Germinal center (tissue), 1 donor: ENCODE measurements at places on chromosomes 4 and X.

DNA sequence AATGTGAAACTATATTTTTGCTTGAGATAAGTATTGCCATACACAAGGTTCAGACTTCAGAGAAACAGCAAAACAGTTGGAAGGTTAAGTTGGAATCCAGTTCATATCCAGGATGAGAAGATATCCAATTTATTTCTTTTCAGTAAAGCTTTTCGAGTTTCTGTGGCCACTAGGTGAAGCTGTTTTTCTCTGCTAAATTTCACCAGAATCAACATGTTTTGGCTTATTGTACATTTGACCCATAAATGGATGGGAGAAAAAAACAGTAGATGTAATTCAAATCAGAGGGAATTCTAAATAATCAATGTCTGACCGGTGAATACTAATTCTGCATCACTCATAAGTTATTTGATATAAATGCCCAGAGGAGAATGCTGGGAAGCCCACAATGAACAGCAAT is 9.1 kb upstream of the METTL14 start:
- no peak for DNase-seq

GRCh38 chrX:23752740-23753415 is 9.8 kb upstream of the ACOT9 start:
- no peak for DNase-seq

GRCh38 chrX:136255541-136255940 is 4.3 kb upstream of the MAP7D3 start:
- no peak for DNase-seq

DNA sequence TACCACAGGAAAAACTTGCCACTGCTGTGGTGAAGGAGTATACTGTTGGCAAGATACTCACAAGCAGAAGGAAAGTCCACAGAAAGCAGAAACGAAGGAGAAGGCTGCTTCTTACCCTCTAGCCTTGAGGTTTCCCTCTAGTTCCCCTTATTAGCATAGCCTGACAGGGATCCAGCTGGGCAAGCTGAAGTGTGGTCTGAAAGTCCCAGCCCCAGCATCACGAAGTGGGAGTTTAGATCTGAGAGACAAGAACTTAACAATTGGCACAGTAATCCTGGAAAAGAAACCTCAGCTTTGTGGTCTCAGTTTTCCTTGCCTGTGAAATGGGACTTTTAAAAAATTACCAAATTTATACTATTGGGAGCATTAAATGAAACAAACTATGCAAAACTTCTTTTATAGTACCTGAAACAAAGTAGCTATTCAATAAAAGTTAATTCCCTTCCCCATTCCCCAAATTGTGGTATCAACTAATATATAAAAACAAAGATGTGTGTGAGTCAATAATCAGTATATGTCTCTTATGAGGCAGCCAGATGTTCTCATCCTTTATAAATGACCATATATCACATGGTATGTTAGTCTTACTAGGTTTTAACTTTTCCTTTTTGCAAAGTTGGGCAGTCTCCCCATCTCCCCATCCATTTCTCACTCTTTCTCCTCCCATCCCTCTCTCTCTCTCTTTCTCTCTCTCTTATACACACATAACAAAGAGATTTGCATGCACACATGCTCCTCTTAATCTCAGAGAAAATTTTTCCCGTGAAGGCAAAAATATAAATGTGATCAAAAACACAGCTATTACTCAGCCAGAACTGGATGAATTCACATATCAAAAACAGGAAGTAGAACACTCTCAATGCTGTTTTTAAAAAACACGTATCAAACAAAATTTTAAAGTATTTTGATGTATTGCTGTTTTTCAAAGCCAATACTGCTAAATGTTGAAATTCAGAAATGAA is 57.8 kb downstream of the SCFD2 start:
- no peak for DNase-seq

DNA sequence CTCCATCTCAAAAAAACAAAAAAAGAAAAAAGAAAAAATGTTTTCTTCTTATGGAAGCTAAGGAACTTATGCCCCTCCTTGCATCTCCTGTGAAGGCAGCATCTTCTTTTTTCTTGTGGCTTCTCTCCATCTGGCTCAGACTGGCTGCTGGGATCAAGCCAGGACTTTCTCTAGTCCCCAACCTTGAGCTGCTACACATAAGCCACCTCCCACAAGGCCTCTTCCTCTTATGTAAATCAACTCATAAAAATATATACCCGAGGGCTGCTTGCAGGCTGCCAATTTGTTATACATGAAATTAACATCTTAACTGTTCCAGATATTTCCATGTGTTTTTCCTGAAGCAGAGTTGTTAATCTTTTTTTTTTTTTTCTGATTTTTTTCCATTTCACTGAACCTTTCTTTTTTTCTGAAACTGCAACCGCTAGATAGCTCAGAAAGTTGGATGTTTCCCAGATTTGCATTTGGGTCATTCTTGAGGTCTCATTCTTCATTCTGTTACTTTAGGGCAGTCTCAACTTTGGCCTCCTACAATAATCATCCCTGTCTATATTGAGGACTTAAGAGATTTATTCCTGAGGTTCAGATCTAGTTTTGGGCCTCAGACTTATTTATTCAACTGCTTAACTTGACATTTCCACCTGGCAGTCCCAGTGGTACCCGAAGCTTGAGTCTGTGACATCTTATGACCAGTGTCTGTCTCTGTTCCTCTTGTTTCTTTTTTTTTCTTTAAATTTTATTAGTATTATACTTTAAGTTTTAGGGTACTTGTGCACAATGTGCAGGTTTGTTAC is 10.3 kb downstream of the SNX25 start:
- DNase-seq = peak; percentile 53

DNA sequence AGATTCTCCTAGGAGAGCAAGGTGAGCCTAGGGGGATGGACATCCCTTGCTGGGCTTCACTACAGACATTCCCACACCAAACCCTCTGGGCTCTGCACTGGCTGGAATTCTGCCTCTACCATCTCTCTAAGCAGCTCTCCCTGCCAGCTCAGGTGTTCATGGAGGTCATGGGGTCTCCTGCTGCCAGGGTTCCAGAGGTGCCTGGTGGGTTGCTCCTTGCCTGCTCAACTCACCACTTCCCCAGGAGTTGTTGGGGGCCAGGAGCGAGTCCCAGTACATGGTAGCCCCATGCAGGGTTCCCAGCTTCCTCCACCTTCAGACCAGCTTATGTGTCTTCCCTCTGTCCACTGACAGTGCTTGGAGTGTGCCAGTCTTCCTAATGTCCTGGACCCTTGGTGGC is 167.8 kb upstream of the PAQR3 start:
- DNase-seq = no peak

DNA sequence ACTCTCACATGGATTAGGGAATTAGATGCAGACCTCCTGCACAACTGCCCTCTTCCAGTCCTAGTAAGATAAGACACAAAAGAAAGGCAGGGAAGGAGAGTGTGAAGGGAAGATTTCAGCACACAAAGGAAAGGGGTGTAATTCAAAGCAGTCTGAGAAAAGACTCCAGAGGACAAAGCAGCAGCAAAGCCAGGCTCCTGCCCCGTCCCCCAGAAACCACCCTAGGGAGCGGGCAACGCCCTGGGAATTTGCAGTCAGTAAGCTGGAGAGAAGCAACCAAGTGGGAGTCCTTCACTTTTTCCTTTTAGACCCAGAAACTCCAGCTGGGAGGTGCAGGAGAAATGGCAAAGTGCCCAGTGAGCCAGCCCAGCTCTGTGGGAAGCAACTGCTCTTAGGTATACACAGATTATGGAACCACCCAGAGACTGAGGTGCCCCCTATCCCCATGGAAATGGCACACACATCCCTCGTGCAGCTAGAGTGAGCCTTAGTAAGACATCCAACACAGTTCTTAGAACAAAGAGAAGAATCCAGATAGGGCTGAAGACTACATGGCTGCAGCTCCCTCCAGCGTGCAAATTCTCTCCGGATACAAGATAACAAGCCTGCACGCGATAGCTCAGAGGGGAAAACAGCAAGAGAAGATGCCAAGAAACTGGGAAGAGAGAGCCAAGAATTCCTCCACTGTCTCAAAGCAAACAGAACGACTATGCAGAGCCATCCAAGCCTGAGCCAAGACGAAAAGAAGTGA is 26.5 kb upstream of the IRAK1 start:
- no peak for DNase-seq

DNA sequence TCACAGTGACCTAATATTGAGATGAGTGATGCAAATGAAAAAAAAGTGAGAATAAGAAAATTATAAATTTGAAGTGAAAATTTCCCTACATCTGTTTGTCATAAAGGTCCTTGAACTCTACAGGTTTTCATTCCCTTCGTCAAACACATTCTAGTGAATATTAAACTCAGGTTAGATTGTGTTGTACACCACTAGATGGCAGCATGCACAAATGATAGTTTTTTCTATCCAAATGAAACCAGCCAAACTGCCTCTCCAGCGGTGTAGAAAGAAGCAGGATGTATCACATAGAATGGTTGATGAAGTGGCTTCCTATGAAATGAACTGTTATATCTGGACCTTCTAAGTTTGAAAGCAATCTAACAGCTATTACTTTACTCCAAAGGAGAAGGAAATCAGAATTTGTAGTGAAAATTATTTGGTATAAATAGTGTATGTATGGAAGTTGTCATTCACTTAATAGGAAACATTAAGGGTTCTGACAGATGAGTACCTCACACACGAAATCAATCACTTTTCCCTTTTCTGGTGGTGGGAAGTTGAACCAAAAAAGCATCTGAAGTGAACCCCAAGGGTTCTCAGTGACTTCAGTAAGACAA is 382.7 kb downstream of the UNC5C start:
- DNase-seq = peak; percentile 30

GRCh38 chr4:38610521-38610920 is 53.5 kb upstream of the KLF3 start:
- no peak for DNase-seq

- DNase-seq = no peak
These were observed 51.9 kb upstream of the IRF2 start for GRCh38 chr4:184526228-184526627.

DNA sequence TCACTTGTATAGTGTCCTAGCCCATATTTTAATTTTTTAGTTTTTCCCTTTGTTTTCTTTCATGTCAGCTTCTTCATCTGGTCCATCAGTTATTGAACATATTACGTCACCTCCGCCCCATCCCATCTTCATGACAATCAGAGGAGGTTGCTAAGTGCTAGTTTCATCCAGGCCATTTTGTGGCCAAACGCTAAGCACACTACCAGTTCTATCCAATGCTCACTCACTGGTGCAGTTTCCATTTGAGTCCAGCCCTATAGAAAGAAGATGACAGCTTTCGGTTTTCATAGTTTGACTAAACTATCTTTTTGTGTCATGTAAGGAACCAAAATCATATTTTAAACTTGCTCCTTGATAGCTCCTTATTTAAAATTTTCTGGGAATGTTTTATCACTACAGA is 304.2 kb downstream of the TENM3 start:
- no peak for DNase-seq

GRCh38 chrX:19906293-19906692 is 18.9 kb upstream of the SH3KBP1 start:
- DNase-seq = no peak

DNA sequence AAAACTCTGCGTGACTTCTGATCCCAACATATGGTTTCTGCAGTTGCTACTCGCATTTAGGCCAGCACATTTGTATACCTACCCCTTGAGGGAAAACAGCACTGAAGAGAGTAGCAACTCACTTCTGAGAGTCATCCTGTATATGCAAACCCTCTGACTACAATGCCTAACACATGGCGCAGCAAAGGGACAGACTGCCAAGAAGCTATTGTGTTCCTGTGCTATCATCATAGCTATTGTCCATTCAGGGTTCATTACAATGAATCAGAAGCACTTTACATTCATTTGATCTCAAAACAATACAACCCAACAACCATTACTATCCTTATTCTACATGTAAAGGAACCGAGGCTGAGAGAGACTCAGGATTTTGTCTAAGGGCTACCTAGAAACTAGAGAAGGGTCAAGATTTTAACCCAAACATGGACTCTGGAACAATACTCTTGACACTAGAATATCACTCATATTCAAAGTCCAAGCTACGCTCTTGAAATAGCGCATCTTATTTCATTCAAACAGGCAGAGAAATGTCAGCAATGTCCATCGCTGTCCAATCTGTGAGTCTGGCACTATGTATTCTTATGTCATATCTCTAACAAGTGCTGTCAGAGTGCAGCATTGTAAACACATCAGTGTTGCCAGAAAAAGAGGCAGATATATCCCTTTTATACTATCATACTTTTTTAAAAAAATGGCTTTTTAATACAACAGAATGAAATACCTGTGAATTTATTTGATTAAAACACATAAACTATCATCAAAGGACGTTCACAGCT is 173.6 kb downstream of the CORIN start:
- DNase-seq = no peak

- no peak for DNase-seq
These were observed 97.3 kb downstream of the SORCS2 start for GRCh38 chr4:7289589-7289988.

GRCh38 chr4:86959588-86960500 is 25.0 kb downstream of the AFF1 start:
- DNase-seq = no peak

DNA sequence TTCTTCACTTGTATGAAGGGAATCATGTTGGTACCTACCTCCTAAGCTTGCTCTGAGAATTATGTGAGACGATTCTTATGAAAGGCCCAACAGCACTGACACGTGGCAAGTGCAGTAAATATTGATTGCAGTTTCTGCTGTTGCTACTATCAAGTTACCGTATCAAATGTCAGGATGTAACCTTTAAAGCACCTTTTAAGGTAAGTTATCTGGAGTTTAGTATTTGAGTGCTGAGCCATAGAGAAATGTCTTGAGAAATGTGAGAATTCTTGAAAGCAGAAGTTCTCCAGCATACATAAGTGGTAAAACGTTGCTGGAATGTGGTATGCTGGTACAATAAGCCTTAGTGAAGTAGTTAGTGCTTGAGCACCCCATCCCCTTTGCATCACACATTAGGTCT is 90.4 kb downstream of the PHOX2B start:
- DNase-seq = no peak

DNA sequence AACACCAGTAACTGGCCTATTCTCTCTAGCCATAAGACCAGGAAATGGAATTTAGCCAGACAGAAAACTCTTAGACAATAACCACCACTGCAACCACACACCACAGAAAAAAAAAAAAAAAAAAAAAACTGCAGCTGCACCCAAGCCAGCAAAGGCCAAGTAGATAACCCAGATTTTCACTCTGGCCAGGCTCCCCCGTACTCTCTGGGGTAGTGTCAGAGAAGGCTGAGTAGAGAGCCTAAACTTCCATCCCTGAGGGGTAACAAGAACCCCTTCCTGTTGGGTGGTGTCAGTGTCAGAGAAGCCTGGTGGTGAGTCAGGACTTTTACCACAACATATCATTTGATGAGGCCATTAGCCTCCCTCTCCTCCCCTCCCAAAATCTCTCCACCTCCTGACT is 5.6 kb upstream of the DLG3 start:
- DNase-seq = no peak

GRCh38 chrX:119118780-119119395 is 8.7 kb downstream of the KIAA1210 start:
- DNase-seq = peak; percentile 32
